Sigmoid colon (tissue), 7 donors: ENCODE measurements at places on chromosomes 7 and 10. TPM values are rescaled to one million over a fixed set of nuclear protein-coding genes. Genes with fewer than 3 reads are reported as not detected.

PILRA gene
- 10.0 TPM for total RNA-seq

NKX1-2 gene
- total RNA-seq = not detected

TDRD1 gene
- total RNA-seq = 0.16 TPM

FXYD4 gene
- total RNA-seq = not detected

CYP2C9 gene
- total RNA-seq = not detected

LRRC4 gene
- total RNA-seq = 0.82 TPM

ELFN1 gene
- 0.55 TPM for total RNA-seq
